KG1 (cell line): ENCODE measurements at places on chromosomes 7 and 10.

GRCh38 chr7:44111761-44112160 lies 7.6 kb downstream of the AEBP1 start:
- no peak for DNase-seq

GRCh38 chr7:26237035-26237807 lies 35.7 kb downstream of the CBX3 start:
- DNase-seq: no peak

GRCh38 chr7:82188636-82189035 lies 254.9 kb downstream of the CACNA2D1 start:
- DNase-seq: no peak

DNA sequence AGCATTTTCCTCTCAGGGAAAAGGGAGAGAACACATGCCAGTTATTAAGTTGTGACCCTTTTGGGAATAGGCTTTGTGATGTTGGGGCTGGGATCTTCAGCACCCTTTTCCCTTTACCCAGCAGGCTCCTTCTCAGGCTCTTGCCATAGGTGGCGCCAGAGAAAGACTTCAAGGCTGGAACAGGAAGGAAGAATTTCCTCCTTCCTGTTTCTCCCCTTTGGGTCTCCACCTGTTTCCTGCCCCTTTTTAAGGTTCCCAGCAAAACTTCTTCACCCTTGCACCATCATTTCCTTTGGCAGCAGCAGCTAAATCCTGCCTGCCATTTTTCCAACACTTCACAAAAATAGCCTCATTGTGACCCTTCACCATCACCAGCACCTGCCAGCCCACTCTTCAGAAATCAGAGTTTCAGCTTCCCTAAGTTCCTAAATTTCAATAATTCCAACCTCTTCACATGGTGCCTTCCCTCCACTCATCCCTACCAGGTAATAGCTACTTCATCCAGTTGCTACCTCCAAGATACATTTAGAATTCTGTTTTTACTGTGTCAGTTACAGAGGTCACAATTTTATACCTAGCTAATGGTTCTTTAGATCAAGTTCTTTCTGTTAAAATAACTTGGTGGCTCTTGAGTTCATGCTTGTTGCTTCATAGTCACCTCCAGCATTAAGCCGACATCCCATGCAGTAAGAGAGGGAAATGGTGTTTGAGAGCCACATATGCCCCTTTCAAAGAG lies 22.4 kb upstream of the FOXK1 start:
- DNase-seq: no peak

GRCh38 chr7:14340393-14341074 lies 351.1 kb upstream of the ETV1 start:
- DNase-seq: no peak

DNA sequence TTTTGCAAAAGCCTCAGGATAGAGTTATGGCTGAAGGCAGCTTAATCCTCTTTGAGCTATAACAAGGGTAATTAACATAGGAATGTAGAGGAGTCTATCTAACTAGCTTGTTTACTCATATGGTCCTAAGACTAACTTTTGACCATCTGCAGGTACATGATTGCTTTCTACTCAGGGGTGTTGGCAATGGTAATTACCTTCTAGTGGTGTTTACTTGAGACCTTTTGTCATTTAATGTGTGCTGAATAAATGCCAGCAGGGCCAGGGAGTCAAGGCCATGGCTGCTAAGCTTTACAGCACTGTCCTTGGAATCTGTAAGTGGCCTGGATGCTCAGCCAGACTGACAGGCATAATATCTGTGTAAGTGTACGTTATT lies 1325.0 kb downstream of the XPNPEP1 start:
- no peak for DNase-seq

GRCh38 chr10:98365406-98366061 lies 49.4 kb downstream of the PYROXD2 start:
- DNase-seq: no peak

DNA sequence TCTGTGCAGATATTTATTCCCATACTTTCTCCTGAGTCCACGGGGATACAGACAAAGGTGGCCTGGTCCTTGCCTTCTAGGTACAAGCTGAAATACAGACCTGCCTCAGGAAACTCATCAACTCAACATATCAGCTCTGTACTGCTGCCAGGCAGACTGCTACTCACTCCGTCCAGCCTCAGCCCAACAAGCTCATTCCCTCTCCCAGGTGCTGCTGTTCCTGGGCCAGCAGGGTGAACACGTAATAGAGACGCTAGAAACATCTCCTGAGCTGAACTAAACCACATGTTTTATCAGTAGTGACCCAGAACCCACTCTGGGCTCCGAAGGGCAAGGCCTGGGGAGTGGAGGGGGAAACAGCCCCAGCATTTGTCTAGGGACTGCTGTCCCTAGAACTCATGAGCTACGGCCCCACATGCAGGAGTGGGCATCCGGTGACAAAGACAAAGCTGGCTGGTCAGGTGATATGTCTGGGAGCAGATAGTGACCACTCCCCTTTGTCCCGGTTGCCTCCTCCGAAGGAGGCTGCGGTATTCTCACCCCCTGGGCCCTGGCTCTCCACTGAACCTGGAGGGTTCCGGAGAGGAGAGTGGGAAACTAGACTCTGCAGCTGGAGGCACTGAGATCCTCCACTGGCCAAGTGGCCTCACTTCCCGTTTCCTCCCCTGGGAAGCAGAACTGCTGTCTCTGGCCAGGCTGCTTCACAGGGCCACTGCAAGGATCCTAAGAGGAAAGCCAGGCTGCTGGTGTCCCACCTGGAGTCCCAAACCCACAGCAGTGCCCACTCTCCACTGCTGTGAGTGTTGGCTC lies 116.1 kb downstream of the FAM53B start:
- no peak for DNase-seq

DNA sequence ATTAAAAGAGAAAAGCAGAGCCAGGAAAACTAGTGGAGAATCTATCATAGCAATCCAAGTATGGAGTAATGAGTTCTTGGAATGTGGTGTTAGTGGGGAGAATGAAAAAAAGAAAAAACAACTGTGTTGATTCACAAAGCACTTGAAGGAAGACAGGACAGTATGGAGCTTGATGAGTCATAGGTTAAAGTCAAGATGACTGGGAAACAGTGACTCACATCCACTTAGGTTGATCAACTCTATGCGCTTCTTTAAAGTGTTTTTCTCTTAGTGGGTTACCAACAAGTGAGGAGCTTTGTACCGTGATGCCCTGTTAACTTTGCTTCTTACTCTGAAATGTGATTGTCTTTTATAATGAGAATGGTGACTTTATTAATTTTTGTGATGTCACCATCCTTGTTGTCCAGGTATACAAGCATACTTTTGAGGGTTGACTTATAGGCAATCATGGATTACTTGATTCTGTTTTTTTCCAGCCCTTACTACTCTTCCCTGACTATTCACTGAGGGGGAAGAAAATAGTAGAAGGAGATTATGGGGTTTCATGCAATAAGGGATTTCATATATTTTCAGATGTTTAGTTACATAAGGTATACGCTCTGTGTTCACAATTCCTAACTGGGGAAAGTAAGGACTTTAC lies 32.1 kb upstream of the MDFIC start:
- no peak for DNase-seq

DNA sequence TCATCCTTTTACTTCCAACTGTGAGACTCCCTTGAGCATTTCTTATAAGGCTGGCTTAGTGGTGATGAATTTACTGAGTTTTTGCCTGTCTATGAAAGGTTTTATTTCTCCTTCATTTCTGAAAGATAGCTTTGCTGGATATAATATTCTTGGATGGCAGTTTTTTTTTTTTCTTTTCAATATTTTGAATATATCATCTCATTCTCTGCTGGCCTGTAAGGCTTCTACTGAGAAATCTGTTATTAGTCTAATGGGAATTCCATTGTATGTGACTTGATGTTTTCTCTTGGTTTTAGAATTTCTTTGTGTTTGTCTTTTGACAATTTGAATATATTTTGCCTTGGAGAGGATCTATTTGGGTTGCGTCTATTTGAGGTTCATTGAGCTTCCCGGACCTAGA lies 22.4 kb downstream of the PHTF2 start:
- no peak for DNase-seq

DNA sequence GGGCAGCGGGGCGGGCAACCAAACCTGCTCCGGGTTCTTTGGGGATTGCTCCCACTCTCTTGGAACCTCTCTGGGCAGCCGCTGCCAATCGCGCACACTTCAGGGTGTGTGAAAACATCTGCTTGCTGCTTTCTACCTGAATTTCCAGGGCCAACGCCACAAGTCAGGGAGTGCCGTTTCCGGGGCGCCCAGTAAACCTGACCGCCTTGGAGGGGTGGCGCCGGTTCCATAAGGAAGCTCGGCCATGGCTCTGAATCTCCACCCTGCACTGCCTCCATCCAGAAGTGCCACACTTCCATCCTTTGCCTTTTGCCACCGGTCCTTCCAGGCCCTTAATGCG lies 679 bp upstream of the AFAP1L2 start:
- DNase-seq: no peak

DNA sequence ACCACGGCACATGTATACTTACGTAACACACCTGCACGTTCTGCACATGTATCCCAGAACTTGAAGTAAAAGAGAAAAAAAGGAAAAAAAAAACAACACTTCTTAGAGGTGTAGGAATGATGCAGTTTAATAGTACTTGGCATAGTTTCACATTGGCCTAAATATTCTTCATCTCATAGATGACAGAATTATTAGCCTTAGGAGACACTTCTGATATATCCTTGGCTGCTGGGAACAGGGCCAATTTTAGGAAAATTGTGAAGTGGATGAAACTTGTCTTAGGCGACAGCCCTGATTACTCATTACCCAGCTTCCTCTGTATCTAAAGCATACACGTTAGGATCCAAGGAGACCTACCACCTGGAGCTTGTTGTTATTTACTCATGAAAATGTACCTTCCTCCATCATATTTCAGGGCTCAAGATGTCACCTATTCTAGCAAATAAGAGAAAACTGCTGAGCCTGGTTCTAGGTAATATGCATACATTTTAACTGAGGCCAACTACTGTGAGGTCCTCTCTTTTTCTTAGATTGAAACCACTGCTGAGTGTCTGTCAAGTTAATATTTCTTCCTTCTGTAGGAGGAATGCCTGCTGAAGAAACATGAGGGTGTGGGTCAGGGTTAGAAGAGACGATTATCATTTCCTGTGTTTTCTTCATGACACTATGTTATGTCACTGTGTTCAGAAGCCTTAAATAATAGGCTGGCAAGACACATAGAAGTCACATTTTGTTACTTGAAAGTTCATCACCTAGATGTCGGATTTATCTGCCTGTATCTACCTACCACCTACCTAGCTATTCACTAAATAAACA lies 44.3 kb downstream of the CPED1 start:
- DNase-seq: no peak

GRCh38 chr10:63671317-63671937 lies 150.2 kb downstream of the REEP3 start:
- no peak for DNase-seq

GRCh38 chr10:95791425-95791979 lies 35.5 kb downstream of the ENTPD1 start:
- no peak for DNase-seq

GRCh38 chr10:85651497-85651882 lies 715.1 kb downstream of the GRID1 start:
- DNase-seq: no peak

GRCh38 chr7:3928727-3929515 lies 627.9 kb downstream of the SDK1 start:
- no peak for DNase-seq

DNA sequence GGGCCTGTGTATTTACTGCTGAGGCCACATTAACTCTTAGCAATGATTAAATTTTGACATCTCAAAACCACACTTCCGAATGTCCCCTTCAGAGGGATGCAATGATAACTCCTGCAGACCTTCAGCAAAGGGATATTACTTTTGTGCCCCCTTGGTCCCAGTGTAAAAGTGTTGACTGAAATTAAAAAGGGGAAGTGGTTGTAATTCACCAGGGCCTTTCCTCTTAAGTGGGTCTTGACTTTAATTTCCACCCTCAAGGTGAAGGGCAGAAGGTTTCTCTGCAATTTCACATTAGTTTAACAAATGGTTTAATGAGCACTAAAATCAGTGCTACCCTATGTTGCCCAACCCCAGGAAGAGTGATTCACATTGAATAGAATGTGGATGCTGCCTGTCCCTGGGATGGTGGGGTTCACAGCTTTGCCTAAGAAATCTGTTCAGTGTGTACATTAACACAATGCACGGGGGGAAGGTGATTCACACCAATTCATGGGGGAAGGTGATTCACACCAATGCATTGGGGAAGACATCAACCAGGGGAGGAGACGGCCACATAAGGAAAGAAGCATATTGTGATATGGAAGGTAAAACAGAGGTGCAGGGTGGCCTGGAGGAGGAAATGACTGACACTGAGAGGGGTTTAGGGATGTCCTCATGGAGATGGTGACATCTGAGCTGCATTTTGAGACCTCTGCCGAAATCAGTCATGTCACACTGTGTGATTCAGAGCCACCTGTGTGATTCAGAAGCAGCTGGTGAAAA lies 19.4 kb upstream of the TNS3 start:
- no peak for DNase-seq

- DNase-seq: no peak
Observed at GRCh38 chr10:30782537-30783461, 153.2 kb upstream of the LYZL2 start.

DNA sequence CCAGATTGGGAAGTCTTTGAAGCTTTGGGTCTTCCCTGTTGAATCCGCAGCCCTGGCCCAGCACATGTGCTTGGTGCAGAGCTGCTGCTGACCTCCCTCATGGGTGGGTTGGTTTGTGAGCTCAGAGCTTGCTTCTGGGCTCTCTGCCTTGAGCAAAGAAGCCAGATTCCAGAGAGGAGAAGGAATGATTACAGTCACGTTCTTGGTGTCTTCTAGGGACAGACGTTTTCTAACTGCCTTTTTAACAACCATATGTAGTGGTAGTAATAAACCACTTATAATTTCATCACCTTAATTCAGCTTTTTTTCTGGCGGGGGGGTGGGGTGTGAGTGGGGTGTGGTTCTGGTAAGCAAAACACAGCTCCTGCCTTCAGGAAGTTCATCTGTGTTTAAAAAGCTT lies 39.5 kb downstream of the LRMDA start:
- no peak for DNase-seq

DNA sequence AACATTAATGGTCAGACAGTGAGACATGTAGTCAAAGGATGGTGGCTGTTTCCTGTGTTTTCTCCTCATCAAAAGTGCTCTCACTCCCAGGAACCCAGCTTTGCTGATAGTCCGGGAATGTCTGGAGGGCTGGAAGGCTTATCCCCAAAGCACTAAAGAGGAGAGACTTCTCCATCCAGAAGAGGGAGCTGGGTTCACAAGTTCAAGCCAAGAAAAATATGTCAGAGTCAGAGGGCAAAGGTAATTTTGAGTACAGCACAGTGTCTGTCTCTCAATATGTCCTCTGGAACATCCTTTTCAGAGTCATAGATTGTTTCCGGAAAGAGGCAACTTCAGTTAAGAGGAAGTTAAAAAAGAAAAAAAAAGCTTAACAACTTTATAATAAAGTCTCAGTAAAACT lies 281.5 kb upstream of the PHYHIPL start:
- no peak for DNase-seq

DNA sequence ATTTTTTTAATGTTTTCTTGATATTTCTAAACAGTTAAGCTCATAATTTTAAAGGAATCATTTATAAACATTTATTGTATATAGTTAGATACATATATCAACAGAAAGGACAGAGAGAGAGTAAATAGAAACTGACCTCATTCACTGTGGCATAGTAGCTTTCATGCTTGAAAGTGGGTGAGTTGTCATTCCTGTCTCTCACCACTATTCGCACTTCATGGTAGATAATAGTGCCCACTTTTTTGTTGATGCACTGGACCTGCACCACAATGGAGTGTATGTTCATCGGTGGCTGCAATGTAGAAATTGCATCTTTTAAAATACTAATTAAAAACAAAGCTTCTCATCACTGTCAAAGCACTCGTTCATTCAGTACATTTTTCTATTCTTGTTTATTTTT lies 432.0 kb downstream of the PCDH15 start:
- no peak for DNase-seq
